Fibroblast of skin of scalp (primary cell): ENCODE measurements at places on chromosomes 11 and 22.

- DNase-seq: peak; percentile 47
These were observed 345.0 kb upstream of the CCDC179 start for GRCh38 chr11:23205156-23205871.

- DNase-seq: no peak
These were observed 49.9 kb downstream of the TSPAN18 start for GRCh38 chr11:44776551-44777208.

DNA sequence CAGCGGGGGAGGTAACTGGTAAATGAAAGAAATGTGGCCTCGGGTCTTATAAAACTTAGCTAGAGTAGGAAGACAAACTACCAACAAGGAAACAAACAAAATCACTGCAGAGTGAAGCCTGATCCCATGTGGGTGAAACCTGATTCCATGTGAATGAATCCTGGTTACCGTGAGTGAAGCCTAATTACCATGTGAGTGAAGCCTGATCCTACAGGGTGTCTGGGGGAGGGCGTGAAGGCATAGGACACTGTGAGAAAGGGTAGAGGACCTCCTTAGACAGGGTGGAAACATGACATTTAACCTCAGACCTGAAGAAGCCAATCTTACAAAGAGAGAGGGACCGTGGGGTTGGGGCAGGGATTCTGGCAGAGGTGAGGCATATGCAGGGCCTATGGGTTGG lies 106.2 kb upstream of the USP47 start:
- no peak for DNase-seq

- no peak for DNase-seq
These were observed 2.6 kb downstream of the MTMR3 start for GRCh38 chr22:29885610-29886009.

DNA sequence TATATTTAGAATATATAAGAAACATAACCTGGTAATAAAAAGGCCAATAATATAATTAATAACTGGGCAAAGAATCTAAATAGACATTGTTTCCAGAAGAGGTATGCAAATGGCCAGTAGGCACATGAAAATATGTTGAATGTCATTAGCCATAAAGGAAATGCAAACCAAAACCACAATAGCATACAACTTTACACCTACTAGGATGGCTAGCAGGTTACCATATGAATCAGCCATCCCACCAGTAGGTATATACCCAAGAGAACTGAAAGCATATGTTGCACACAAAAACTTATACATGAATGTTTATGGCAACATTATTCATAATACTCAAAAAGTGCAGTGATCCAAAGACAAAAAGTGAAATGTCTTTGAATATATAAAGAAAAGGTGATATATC lies 2.7 kb upstream of the OR2D2 start:
- no peak for DNase-seq

DNA sequence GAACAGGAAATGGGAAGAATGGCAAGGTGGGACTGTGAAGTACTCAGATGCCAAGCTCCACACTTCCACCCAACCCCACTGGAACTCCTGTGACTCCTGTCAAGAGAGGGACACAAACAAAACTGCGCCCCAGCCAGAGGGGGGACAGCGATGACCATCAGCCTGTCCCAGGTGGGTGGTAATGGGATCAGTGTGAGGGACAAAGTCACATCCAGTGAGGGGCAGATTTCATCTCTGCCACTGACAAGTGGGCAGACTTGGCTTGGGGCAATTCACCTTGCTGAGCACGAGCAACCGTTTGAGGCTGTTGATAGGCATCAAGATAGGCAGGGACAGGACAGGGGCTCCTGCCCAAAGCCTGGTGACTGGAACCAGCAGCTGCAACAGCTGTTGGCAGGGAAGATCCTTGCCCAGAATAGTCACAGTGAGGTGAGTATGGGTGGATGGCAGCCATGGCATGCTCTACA lies 105.4 kb upstream of the PITPNB start:
- DNase-seq: no peak

DNA sequence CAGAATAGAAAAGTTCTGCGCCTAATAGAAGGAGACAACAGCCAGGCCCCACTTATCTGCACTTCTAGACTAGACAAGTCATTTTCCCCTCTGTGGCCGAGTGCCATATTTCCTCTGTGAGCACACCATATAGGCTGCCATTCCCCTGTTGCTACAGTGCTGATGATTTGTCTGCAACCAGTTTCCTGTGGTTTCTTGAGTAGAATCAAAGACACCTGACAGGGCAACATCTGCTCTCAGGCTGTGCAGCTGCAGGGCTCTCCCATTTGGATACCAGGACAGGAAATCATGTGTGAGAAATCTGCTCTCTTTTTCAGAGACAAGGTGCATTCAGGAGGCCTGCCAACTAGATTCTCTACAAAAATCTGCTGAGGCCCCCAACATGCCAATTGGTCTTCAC lies 879.3 kb downstream of the DLG2 start:
- DNase-seq: peak; percentile 0

GRCh38 chr11:77529685-77530084 lies 55.8 kb upstream of the PAK1 start:
- no peak for DNase-seq

GRCh38 chr11:131391176-131391575 lies 20.8 kb downstream of the NTM start:
- DNase-seq: no peak

- peak; percentile 79 for DNase-seq
These were observed 63.6 kb upstream of the EP300 start for GRCh38 chr22:41028841-41029240.

GRCh38 chr11:106021181-106021966 lies 666 bp downstream of the MSANTD4 start:
- peak; percentile 17 for DNase-seq

GRCh38 chr11:12792590-12792989 lies 118.4 kb downstream of the TEAD1 start:
- peak; percentile 64 for DNase-seq

DNA sequence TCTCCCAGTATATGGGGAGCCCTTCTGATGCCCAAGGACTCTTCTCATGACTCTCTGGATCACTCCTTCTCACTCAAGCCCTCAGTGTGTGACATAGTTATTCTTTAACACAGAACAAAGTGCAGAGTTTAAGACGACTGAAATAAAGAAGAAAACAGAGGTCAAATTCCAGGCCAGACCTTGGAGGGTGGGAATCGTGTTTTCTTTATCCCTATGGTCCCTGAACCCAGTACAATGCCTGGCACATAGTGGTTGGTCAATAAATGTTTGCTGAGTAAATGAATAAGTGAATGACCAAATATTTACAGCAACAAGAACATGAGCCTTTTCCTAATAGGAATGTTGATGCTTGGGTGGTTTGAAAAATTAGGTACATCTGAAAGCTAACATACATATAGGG lies 28.8 kb downstream of the VSTM5 start:
- no peak for DNase-seq

- DNase-seq: peak; percentile 82
These were observed 687.8 kb downstream of the KCNA4 start for GRCh38 chr11:29328961-29329441.

DNA sequence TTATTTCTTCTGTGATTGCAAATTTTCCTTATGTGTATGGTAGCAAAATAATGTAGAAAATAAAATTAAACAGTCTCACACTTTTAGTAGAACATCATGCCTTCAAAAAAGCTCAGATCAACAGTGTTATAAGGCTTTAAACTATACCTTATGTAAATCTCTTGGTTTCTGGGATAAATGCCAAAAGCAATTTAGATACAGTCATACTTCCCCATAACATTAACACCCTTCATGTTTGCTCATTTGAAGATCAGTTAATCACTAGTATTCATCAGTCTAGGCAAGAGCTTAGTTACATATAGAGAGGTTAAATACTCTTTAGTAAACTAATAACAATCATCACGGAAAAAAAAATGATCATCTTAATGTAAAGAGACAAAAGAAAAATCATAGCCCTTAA lies 421.8 kb upstream of the ANO3 start:
- DNase-seq: no peak

GRCh38 chr22:43183496-43184277 lies 3.2 kb downstream of the TTLL12 start:
- DNase-seq: peak; percentile 23

- no peak for DNase-seq
These were observed 8.1 kb downstream of the SCARF2 start for GRCh38 chr22:20429254-20430100.

DNA sequence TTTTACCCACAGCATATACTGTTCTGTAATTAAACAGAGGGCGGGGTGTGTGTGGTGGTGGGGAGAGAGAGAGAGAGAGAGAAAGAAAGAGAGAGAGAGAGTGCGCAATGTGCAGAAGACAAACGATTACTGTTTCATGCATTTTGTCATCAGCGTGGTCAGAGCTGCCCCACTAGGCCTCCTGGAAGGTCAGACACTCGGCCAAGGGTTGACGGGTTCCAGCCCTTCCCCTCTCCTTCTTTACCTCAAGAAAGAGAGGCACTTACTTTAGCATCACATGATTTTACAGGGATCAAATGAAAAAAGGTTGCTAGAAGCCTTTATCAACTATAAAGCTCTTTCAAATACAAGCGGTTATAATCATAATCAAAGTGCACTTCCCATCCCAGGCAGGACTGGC lies 269.2 kb upstream of the SORL1-AS1 start:
- DNase-seq: no peak

- DNase-seq: peak; percentile 51
These were observed 27.3 kb downstream of the MARK2 start for GRCh38 chr11:63866211-63866610.

GRCh38 chr11:99695106-99695505 lies 674.4 kb downstream of the CNTN5 start:
- no peak for DNase-seq
